Naive thymus-derived CD8-positive, alpha-beta T cell (primary cell): ENCODE measurements at places on chromosomes 6 and 20.

- no peak for DNase-seq
These were observed 38.6 kb downstream of the PDYN start for GRCh38 chr20:1955217-1955616.

DNA sequence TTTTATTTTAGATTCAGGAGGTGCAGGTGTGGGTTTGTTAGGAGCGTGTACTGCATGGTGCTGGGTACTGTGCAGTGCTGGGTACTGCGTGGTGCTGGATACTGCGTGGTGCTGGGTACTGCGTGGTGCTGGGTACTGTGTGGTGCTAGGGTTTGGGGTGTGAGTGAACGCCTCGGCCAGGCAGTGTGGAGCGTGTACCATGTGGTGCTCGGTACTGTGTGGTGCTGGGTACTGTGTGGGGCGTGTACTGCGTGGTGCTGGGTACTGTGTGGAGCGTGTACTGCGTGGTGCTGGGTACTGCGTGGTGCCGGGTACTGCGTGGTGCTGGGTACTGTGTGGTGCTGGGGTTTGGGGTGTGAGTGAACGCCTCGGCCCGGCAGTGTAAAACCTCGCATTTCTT lies 62.9 kb downstream of the WDR27 start:
- no peak for DNase-seq

DNA sequence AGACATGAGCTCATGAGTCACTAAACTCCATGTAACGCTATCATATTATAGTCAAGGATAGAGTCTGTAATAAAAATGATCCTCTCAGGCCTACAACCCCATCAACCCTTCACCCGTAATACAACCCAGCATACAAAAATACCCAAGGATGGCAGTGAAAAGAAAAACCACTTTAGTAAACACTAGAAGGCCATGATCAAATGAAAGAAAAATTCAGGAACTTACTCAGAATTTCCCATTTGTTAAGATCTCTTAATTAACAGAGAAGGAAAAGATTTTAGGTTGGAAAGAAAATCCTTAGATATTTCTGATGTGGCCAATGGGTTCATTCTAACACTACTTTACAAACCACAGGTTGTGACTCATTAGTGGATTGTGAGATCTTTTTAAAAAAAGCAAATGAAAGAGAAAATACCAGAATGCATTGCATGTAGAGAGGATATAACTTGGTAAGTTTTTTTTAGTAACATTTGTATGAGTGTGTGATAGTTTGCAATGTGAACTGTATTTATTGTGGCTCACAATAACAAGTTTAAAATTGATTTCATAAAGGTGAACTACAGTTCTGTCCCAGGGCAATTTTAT lies 8.0 kb upstream of the UBE2J1 start:
- DNase-seq = no peak

DNA sequence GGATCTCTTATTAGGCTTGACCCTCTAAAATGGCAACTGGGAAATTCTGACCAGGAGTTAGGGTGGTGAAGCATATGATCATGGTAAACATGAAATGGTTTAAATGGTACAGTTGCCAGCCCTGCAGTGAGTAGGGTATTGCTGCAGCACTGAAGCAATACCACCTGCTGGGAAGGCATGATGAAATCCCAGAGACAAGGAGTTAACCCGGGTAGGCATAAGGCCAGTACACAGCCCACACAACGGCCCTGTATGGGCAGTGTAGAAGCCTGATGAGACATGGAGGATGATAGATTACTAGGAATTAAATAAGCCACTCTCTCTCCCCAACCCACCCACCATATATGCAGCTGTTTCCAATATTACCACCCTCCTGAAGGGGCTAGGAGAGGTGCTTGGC lies 197.4 kb upstream of the MOCS1 start:
- no peak for DNase-seq

DNA sequence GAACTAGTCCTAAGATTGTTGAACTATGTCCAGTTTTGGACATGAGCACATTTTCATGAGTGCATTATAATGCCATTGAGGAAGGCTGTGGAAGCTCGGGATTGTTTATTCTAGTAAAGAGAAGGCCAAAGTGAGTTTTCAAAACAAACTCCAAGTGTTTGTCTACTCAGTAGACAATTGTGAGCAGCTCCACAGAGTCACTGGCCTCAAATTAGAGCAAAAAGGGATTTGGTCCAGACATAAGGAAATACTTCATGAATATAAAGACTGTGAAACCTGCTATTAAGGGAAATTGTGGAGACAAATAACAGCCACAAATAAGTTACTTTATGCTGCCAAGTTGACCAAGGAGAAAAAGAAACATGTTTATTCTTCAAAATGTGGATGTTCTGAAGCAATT lies 42.6 kb upstream of the PREP start:
- no peak for DNase-seq

DNA sequence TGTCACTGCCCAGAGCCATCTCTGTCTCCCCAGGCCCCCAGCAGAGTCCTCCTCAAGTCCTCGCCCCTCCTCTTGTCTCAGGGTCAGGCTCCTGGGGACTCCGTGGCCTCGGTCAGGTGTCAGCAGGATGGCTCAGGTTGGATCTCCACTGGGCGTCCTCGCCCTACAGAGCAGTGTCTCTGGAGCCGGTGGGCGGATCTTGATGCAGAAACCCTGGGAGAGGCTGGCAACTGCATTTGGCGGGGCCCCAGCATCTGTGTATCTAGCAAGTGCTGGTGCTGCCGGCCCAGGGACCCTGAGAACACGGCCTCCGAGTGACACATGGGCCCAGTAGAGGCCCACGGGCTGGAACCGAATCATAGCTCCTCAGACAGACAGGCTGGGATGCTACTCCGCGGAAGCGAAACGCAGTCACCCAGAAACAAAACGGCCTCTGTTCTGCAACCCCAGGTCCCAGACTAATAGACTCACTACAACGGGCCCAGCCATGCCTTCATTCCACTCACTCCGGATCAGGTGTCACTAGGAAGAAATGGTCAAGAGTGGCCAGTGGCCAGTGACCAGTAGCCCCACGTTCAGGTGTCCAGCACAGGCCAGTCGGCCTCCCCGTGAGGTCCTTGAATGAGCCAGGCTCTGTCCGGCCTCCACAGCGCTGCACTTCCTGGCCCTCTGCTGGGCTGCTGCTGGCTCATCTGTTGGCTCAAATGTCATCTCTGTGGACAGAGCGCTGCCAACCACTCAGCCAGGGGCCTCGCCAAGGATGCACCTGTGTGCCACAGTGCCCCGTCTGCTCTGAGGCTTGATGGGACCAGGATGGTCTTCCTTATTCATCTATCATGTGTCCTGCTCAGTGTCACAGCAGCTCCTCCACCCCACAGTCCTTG lies 12.6 kb upstream of the FRMD1 start:
- peak; percentile 36 for DNase-seq

- DNase-seq = no peak
These were observed 27.8 kb upstream of the SRPK1 start for GRCh38 chr6:35948725-35949124.

DNA sequence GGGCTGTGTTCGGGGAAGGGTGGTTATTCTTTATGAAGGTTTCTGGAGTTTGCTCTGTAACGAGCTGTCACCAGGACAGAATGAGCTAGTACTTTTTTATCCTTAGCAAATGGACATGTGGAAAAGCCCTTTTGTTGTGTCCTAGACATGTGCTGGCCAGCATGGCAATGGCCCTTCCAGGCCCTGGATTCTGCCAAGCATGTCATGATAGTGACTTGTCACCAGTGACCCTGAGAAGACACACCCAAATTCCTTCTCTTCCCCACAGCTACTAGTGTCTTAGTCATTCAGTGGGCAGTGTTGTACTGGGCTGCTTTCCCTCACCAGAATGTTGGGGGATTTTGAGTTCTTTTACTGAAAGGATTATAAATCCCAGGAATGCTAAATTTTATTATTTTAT lies 74.0 kb upstream of the XRN2 start:
- no peak for DNase-seq

GRCh38 chr6:114267897-114268296 lies 74.9 kb downstream of the HS3ST5 start:
- DNase-seq = no peak

DNA sequence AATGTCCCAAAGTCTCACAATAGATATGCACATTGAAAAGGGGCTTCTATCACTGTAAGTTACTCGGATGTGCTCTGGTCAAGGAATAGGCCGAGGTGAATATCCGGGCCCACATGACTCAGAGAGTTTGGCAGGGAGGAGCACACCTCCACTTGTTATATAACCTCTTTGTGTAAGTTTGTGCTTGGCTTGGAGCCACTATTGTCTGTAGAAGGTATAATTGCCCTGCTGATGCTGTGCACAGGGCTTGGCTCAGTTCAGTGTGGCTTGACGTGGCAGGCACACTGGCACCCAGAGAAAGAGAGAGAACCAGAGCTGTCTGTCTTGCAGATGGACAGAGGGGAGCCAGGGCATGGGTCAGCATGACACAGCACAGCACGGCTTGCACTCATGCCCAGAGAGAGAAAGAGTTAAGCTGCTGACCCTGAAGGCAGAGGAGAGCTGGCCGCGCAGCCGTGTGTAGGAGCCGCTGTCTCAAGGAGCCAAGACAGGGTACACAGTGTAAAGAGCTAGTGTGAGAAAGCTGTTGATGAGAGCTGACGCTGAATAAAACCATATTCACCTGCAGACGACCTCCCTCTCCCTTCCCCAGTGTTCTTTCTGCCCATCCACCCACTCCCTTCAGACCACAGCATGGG lies 482.5 kb downstream of the C6orf118 start:
- DNase-seq = no peak

- no peak for DNase-seq
These were observed 91.9 kb downstream of the FOXF2 start for GRCh38 chr6:1481286-1481685.

- DNase-seq = no peak
These were observed 123.0 kb upstream of the POU3F2 start for GRCh38 chr6:98711380-98711779.

GRCh38 chr6:24307881-24308280 lies 50.0 kb downstream of the DCDC2 start:
- DNase-seq = no peak

- no peak for DNase-seq
These were observed 1567.8 kb upstream of the DEFB115 start for GRCh38 chr20:29689411-29690225.

DNA sequence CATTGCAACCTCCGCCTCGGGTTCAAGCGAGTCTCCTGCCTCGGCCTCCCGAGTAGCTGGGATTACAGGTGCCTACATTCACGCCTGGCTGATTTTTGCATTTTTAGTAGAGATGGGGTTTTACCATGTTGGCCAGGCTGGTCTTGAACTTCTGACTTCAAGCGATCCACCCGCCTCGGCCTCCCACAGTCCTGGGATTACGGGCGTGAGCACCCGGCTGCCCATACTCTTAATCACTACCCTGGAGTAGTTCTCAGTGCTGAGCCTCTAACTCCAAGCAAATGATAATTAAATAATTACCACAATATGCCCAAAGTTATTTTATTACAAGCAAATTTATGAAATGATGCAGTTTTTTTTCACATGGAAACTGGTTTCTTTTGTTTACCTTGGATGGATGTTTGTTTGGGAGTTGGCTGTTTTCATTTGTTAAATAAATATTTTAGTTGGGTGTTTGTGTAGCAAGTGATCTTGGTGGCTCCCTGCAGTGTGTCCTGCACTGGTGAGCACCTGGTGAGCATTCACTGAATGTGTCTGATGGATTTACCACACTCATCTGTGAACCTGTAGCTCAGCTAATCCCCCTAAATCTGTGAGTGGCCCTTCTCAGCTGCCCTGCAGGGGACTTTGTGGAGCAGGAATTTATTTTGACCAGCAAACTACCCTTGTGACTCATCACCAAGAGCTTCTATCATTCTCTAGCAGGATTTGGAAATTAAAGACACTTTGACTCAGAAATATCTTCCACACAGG lies 36.9 kb downstream of the UTRN start:
- no peak for DNase-seq

DNA sequence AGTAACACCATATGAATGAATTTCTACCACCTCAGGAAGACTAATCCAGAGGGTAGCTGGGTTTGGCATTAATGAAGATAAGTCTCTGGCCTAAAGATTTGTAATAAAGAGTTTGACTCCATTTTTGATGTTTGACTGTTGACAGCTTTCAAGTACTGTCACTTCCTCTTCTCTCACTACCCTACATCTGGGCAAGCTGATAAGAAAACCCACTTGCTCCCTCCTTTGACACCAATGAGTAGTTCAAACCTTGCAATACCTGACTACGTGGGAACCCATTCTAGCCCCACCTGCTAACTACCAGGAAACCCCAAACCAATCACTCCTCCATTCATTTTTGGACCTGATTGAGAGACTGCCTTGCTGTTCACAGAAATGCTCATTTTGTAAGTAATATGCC lies 621.5 kb downstream of the TENT5A start:
- DNase-seq = no peak

GRCh38 chr20:25039697-25040437 lies 18.1 kb downstream of the ACSS1 start:
- DNase-seq = no peak

GRCh38 chr6:117025310-117025709 lies 148.3 kb downstream of the RFX6 start:
- DNase-seq = no peak

DNA sequence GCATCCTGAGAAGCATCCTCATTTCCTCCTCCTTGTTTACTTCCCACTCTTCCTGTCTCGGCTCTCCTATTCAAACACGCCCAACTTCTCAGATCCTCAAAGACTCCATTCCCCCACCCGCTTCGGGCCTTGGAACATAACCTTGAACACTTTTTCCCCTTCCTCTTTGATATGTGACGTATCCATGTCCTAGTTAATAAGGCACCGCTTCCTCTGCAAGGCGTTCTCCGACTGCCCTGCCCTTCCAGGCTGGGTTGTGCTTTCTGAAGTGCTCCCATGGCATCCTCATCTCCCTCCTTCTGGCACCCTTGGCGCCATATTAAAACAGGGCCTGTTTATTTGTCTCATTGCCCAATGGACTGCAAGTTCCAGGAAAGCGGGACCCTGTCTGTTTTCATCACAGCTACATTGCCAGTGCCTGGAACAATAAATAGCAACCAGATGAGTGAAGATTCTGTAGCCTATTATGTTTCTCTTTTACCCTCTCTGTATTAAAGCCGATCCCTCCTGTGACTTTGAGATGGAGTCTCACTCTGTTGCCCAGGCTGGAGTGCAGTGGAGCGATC lies 115.3 kb upstream of the TRAF3IP2 start:
- no peak for DNase-seq

GRCh38 chr6:11804701-11805100 lies 26.1 kb upstream of the ADTRP start:
- DNase-seq = no peak

- DNase-seq = no peak
These were observed 11.1 kb downstream of the RRAGD start for GRCh38 chr6:89400912-89401399.

DNA sequence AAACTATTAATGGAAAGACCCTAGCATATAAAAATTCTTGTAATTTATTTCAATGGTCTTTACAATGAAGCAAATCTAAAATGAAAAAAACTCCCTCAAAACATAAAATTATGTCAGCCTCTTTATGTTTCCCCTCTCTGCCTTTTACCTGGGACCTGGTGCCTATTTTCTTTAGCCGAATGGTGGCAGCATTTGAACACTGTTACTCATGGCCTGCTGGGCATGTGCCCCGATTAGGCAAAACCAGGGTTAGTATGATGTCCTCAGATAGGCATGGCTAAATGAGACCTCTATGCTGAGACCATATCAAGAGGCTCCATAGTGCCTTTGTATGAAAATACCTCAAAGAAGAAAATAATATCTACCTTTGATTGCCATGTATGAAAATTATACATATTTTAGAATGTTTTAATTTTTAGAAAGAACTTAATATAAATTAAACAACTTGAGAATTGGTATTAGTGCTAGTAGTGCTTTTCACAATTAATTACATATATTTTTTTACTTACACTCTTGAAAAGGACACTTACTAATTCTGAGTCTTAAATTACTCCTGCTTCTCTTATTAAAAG lies 22.5 kb upstream of the C6orf58 start:
- DNase-seq = no peak

GRCh38 chr20:9241232-9241692 lies 172.4 kb downstream of the PLCB4 start:
- no peak for DNase-seq
